Head of caudate nucleus (tissue), 42 donors: ENCODE measurements at places on chromosomes 3 and 15.

DNA sequence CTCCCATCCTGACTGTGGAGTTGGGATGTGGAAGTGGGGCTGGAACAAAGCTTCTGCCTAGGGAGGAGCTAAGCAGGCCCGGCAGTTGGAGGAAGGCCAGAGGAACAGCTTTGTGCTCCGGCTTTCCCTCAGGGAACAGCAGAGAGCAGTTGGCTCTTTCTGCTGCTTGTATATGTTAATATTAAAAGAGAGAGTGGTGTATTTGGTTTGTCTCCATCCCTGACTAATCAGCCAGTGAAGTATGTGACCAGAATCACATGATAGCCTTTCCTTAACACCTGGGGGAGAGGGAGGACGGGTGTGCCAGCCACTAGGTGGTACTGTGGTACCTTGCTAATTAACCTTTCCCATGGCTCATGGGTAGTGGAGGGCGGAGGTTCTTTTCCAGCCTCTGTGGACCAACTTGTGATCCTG is 10.0 kb downstream of the EIF2B5 start:
- DNase-seq = peak; percentile 28

DNA sequence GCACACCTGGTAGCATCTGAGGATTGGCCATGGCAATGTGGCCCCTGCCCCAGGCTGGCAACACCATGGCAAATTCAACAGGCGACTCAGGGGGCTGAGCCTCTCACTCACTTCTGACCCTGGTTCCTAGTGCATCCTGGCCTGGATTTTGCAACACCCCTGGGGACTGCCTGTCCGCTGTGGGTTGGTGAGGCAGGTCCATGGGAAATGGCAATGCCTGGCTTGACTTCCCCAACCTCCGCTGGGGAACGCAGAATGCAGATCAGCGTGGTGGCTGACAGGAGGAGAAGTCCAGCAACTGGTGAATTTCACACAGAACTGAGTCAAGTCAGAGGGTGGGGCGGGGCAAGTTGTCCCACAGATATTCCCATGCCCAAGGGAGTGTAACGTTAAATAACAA is 3.9 kb upstream of the PSTPIP1 start:
- no peak for DNase-seq

DNA sequence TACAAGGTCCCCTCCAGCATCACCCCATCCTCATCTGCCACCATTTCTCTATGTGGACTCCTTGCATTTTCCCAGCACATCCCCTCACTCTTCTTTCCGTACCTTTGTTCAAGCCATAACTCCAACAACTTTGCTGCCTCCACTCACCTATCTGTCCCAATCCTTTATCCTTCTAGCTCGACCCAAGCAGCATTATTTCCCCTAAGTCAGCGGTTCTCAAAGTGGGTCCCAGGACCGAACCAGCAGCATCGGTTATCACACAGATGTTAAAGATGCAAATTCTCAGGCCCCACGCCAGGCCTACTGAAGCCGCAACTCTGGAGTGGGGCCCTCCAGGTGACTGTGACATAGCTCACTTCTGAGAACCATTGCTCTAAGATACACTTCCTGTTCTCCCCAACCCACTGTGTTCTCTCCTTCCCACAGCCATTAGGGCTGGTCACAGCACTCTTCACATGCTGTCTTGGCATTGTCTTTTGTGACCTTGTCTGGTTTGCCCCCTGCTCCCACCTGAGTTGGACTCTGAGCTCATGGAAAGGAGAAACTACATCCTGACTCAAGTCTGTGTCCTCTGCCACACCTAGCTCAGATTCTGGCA is 56.2 kb downstream of the AAGAB start:
- DNase-seq = no peak

DNA sequence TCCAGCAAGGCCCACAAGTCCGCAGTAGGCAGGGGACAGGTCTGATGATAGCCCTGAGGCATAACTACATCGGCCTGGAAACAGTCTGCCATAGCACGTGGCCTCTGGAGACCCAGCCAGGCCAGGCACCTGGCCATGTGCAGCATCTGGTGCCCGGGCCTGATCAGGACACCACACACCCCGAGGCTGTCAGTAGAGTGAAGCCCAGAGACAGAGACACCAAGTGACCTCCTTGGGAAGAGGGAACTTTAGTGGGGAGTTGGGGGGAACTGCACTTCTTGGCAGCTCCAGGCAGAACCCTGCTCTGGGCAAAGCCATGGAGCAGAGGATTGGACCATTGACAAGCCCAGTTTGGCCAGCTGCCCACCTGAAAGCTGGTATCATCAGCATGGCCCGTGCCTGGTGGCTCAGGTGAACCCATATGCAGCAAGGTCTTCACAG is 1.2 kb downstream of the SHISA5 start:
- DNase-seq = peak; percentile 46

DNA sequence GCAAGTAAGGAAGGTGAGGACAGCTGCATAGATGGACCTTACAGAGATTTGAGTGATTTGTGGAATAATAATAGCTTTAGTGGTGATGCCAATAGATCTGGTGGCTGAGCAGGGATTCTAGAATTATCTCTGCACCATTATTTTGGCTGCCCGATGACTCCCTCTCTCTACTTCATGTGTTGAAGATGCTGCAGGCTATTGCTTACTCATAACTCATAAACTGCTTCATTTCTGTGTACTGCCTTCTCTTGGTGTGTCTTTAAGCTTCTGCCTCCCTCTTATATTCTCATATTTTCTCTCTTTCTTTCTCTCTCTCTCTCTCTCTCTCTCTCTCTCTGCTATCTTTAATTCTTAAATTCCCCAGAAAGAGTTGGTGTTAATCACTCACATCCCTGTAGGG is 256.0 kb upstream of the TRIM42 start:
- no peak for DNase-seq

DNA sequence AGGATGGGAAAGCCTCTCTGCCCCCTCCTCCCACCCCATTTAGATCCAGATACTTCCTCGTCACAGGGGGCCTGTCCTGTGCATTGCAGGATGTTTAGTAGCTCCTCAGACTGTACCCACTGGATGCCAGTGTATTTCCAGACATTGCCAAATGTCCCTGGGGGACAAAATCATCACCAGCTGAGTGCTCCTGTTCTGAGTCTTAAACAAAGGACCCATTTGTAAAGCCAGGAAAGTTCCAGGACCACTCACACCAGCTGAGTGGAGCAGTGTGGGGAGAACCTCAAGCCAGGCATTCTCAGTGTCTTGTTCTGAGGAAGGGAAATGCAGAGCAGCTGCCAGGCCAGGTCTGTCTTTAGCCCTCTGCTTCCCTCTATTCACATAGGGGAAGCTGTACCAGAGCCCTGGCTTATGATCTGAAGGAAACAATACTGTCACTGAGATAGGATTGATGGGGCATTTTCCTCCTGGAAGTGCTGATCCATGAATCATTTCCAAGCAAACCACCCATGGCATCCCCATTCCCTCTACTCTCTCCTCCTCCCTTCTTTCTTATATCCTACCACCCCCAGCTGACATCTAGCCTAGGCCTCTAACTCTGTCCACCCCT is 67.4 kb upstream of the MEX3B start:
- DNase-seq = no peak

DNA sequence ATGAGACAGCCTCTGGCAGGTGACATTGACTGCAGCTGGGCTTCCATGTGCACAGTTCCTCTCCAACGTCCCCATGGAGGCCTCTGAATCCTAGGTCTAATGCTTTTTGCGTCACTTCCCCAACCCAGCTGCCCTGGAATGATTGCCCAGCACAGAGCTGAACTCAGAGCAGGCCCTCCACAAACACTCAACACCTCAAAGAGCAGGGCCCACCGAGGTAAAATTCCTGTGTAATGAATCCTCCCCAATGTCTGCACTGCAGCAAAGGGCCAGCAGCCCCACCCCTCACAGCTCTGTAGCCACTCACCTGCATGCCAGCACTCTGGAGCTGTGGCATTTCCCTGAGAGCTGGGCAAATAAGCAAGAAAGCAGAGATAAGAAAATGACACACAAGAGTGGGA is 42.6 kb upstream of the DUSP7 start:
- DNase-seq = no peak

GRCh38 chr15:78726870-78727551 is 84.3 kb downstream of the ADAMTS7 start:
- DNase-seq = no peak

DNA sequence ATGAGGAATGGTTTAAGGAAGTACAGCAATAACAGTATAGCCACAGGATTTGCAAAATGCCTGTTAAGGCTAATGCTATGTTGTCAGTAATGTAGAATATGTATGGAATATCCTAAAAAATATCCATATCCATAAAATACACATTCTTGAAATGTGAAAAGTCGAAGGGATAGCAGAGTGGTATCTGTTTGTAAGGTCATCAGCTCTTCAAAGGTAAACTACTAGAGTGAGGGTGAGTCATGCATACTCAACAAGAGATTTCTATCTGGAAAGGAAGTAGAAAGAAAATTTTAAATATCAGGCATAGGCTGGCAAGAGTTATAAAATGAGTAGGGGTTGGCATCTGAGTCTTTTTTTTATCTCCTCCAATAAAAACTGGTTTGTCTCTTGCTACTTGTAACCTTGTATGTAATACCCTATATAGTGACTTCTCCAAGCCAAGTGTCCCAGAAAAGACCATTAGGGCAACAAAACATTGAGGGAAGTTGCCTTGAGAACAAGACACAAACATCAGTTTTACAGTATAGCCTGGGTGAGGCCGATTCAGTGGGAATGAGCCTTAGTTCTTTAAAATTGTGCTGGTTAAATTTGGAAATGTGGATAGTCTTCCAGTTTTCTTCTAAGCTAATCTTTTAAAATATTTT is 103.1 kb downstream of the SPATA16 start:
- no peak for DNase-seq

DNA sequence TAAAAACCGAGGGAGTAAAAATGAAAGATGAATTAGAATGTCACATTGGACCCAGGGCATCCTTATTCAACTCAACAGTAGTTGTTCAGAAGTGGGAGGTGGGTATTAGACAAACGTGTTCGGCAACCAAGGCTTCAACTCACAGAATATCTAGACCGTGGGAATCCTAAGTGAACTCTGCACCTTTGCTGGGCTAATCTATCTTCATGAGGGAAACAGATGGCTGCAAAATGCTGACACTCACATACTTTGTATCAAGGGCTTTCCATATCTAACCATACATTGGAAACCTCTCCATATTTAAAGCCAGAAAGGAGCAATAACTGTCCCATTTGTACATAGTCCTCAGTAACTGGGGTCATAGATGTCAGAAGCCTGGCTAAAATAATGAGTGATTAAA is 20.9 kb downstream of the PLSCR1 start:
- DNase-seq = no peak

GRCh38 chr3:126464494-126464893 is 11.2 kb downstream of the ZXDC start:
- DNase-seq = no peak

DNA sequence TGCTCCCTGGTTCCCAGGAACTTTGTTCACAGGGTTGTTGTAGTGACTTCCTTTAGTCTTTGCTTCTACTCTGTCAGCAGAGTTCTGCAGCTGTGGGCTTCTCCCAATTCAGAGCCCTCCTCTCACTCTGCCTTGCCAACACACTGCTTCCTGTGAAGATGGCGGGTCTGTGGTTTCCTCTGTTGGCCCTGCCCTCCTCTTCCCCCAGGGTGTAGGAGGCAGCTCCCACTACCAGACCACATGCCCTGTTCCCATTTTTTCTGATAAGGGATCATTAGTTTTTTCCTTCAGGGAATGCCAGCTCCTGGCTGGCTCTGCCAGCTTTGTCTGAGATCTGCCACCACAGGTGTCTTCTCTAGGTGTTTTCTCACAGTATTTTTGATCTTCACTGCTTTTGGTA is 12.7 kb downstream of the SPSB4 start:
- no peak for DNase-seq

GRCh38 chr3:156389449-156389950 is 165.4 kb downstream of the SSR3 start:
- DNase-seq = no peak

- DNase-seq = no peak
These were observed 454.7 kb downstream of the PYDC2 start for GRCh38 chr3:191915712-191916111.

GRCh38 chr15:50993598-50993997 is 85.1 kb downstream of the AP4E1 start:
- DNase-seq = no peak

DNA sequence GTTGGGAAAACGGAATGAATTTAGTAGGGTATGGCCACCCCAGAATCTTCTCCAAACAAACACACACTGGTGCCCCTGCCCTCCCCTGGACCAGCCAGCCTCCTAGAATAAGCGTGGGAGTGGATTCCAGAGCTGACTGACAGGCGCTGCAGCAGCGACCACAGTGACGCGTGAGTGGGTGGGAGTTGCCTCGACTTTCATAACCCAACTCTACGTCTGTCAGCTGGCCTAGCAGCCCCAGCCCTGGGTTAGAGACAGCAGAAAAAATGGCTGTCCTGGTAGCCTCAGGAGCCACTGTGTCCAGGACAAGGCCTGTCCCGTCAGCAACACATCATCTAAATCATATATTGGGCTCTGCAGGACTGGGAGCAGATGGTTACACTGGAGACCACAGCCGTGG is 10.0 kb downstream of the PLA2G4B start:
- no peak for DNase-seq

- DNase-seq = no peak
These were observed 146.0 kb downstream of the MYO9A start for GRCh38 chr15:71971905-71972304.

GRCh38 chr15:35618260-35619188 is 72.6 kb upstream of the DPH6 start:
- DNase-seq = no peak

DNA sequence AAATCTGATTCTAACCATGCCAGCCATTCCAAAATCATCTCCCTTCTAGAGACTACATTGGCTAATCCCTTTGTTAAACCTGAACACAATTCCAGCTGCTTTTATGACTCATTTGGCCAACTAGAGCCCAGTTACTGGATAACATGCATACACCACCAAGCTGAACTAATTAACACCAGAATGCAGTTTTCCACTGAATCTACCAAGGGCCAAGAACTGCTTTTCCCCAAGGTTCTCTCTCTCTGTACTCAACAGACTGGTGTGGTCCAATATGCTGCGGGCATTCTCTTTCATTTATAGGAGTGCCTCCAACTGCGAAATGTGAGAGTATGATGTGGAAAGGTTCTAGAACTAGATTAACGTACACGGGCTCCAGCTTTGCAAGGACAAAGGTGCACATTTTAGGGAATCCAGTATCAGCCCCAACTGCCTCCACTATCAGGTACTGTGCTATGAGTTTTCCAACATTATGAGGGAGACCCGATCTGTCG is 1.5 kb downstream of the CHSY1 start:
- DNase-seq = no peak

GRCh38 chr3:150090877-150091276 is 120.2 kb upstream of the PFN2 start:
- no peak for DNase-seq

GRCh38 chr3:28973609-28974008 is 307.3 kb upstream of the RBMS3 start:
- no peak for DNase-seq

GRCh38 chr3:7567160-7567559 is 706.2 kb downstream of the GRM7 start:
- DNase-seq = no peak
